ENCODE measurements at places on chromosomes 5 and 9.

- DNase-seq: peak; percentile 36
These were observed 68.8 kb upstream of the ABL1 start for GRCh38 chr9:130766021-130766926.

- DNase-seq: no peak
These were observed 55.8 kb upstream of the CPEB4 start for GRCh38 chr5:173832386-173832785.

GRCh38 chr5:1661311-1661710 is 137.6 kb upstream of the LPCAT1 start:
- DNase-seq: no peak

GRCh38 chr5:132591145-132591544 is 34.4 kb downstream of the RAD50 start:
- no peak for DNase-seq

GRCh38 chr5:9626955-9627354 is 3.2 kb downstream of the TAS2R1 start:
- no peak for DNase-seq

DNA sequence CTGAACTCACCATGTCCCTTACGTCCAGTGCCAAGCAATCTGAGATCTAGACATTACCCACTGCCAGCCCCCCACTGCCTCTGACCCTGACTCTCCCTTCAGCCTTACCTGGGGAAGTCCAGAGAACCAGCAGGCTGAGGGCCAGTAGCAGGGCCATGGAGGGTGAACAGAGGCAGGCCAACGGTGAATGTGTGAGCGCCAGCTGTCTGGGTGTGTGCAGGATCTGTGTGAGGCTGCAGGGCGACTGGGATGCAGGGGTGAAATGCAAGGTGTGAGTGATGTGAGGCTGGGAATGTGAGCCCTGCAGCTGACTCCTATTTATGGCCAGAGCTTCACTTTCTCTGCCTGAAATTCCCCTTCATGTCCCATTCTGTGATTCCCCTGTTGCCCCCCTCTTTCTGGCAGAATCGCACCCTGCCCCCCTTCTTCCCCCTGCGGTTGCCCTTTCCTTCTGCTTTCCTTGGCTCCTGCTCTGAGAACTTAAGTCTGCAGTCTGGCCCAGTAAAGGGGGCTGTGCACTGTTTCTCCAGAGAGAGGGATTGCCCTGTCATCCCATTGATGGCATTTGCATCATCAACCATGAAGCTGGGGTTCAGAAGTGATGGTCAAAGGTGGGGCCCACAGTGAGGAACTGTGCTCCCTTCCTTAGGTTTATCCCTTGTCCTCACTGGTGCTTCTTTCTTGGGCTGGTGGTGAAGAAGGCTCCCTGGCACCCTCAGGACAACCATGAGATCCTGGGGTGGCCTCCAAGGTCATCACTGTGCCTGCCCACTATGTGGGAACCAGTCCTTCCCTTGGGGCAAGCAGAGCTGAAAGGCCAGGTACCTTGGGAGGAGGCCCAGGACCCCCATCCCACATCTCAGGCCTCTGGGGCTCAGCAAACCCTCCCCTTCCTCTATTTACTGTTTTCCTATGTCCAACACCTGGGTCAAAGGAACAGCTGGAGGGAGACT is at the start of gene CCL19:
CCL19 (minus strand) TSS at position 294 of the 953 bp plus-strand sequence; CDS start at position 157, 137 bp downstream.
- DNase-seq: no peak

DNA sequence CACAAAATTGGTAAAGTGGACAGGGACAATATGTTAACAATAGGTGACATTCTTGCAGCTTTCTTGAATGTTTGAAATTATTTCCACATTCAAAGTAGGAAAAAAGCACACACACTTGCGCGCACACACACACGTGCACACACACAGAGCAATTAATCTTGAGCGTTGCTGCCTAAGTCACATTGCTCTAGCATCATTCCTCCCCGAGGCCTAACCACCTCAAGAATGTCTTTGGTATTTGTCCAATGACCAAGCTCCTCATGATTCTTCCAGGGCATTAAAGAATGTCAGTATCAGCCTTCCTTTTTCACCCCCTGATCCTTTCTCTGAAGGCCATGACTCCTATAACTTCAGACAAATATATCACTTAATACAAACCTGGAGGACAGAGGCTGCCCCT is 198.1 kb downstream of the NPR3 start:
- no peak for DNase-seq

GRCh38 chr5:40367255-40367654 is 312.5 kb upstream of the PTGER4 start:
- no peak for DNase-seq

All from activated CD4-positive, alpha-beta T cell treated with anti-CD3 and anti-CD28 coated beads for 48 hours (primary cell).